ENCODE measurements at places on chromosomes 6 and 20. TPM values are rescaled to one million over a fixed set of nuclear protein-coding genes. Genes with fewer than 3 reads are reported as not detected.

GRCh38 chr20:47063407-47063806, 168.8 kb downstream of the EYA2 start:
- DNase-seq = peak; percentile 87
- H3K4me3 ChIP-seq = no peak overlapping the region
- no peaks in the 10 kb centered on the region for H3K27me3 ChIP-seq
- H3K4me1 ChIP-seq = no peaks in the 10 kb centered on the region
- peak overlapping the region; percentile 44 for H3K27ac ChIP-seq

- H3K4me3 ChIP-seq = no peak overlapping the region
- DNase-seq = no peak
- no peak overlapping the region for H3K27ac ChIP-seq
Observed at GRCh38 chr6:101879782-101880181, 486.3 kb downstream of the GRIK2 start.

DNA sequence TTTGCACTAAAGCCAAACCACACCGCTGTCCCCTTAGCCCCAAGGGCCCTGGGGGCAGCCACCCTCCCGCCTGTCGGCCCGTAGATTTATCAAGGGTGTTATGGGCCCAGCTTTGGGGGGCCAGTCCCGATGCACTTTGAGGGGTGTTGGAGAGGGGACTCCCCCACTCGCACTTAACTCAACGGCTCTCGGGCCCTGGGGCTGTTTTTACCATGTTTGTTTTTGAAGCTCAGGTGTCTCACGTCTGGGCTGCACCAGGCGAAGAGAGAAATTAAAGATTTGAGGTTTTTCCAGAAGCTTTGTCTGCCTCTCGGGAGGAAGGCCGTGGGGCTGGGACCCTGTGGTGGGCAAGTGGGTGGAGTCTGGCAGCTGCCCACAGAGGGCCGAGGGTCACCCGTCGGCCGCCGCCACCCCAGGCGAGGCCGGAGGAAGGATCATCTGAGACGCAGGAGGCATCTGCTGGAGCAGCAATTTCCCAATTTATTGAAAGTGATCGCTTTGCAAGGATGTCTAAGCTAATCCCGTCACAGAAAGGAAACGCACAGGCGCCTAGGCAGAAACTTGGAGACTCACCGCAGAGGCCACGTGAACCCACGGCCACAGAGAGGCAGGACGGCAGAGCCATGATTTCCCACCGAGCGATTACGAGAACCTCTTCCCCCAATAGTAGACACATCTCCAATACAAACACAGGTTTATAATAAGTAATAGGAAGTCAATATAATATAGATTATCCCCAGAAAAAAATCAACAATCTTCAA, 3.8 kb downstream of the SLC2A4RG start:
- no peaks in the 10 kb centered on the region for H3K27me3 ChIP-seq
- DNase-seq = no peak
- H3K4me1 ChIP-seq = peaks cover 19% of the 10 kb centered on the region
- no peaks in the 10 kb centered on the region for H3K36me3 ChIP-seq

DNA sequence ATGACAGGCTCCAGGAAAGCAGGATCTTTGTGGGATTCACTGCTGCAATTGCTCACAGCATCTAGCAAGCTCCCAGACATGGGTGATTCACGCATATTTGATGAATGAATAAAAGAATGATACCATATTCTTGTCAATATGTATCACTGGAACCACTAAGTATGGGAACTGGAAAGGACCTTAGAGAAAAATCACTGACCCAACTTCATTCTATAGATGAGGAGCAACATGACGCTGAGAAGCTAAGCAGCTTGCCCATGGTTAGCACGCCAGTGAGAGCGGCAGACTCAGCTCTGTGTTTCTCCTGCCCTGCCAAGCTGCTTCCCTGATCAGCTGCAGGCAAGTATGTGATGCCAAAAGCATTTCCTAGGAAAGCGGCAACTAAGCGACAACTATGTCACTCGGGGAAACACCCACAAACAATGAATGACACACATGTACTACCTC, 66.8 kb downstream of the PPP1R3G start:
- no peak for DNase-seq
- H3K27me3 ChIP-seq = no peaks in the 10 kb centered on the region
- no peak overlapping the region for H3K27ac ChIP-seq

Gene UNC5CL
- 2.5 TPM for total RNA-seq

DNA sequence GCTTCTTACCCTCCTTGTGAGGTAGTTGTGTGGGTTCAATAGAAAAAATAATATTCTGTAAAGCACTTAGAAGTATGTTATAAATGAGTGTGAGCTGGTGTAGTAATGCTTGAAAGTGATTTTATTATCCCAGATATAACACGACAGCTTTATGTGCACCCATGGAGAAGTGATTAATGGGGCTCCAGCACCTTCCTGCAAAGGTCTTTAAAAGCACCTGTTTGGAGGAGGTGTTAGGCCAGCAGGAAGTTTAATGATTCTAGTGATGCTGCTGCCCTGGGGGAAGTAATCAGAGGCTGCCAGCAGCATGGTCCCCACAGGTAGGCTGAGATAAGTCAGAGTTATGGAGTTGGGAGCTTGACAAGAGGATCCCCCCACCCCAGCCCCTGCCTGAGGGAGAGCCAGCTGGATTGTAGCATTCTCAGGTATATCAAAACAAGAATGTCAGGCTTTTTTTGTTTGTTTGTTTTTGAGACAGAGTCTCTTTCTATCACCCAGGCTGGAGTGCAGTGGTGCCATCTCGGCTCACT, 166.3 kb downstream of the PHACTR1 start:
- H3K36me3 ChIP-seq = no peaks in the 10 kb centered on the region
- no peak overlapping the region for H3K4me3 ChIP-seq
- H3K4me1 ChIP-seq = no peaks in the 10 kb centered on the region
- H3K27me3 ChIP-seq = peaks cover 11% of the 10 kb centered on the region

GRCh38 chr20:62560162-62560561, 82.1 kb upstream of the SLCO4A1 start:
- H3K4me3 ChIP-seq = no peak overlapping the region
- H3K27me3 ChIP-seq = peaks cover 68% of the 10 kb centered on the region
- H3K36me3 ChIP-seq = no peaks in the 10 kb centered on the region

GRCh38 chr6:137995371-137995770, 111.8 kb downstream of the PERP start:
- no peak for DNase-seq
- H3K4me3 ChIP-seq = no peak overlapping the region
- no peak overlapping the region for H3K27ac ChIP-seq
- no peaks in the 10 kb centered on the region for H3K27me3 ChIP-seq

DNA sequence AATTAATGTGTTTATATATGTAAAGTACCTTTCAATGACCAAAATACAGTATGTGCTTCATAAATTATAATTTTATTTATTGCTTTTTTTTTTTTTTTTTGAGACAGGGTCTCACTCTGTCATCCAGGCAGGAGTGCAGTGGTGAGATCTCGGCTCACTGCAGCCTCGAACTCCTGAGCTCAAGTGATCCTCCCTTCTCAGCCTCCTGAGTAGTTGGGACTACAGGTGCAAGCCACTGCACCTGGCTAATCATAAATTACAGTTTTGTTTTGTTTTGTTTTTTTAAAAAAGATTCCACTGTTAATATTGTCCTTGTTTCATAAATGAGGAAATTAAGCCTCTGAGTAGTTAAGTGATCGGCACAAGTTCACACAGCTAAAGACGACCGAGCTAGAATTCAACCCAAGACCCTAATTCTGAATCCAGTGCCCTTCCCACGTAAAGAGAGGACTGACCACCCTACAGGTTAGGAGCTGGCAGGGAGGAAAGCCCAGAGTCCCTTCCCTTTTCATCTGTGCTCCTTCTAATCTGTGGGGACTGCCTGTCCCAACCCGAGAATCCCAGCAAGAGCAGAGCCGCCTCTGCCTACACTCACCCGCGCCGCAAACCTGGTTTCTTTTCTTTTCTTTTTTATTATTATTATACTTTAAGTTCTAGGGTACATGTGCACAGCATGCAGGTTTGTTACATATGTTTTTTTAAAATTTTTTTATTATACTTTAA, 8.5 kb upstream of the GDF5 start:
- no peaks in the 10 kb centered on the region for H3K36me3 ChIP-seq
- H3K27ac ChIP-seq = no peak overlapping the region
- H3K4me3 ChIP-seq = peak overlapping the region; percentile 34
- peaks cover 8% of the 10 kb centered on the region for H3K27me3 ChIP-seq
- no peak for DNase-seq
- H3K4me1 ChIP-seq = no peaks in the 10 kb centered on the region

GRCh38 chr20:57445298-57445697, 54.1 kb downstream of the RBM38 start:
- peak overlapping the region; percentile 84 for H3K27ac ChIP-seq
- no peaks in the 10 kb centered on the region for H3K27me3 ChIP-seq
- H3K36me3 ChIP-seq = no peaks in the 10 kb centered on the region
- H3K4me3 ChIP-seq = no peak overlapping the region
- DNase-seq = peak; percentile 50

- DNase-seq = no peak
- peak overlapping the region; percentile 50 for H3K4me3 ChIP-seq
- H3K4me1 ChIP-seq = peaks cover 16% of the 10 kb centered on the region
- H3K36me3 ChIP-seq = no peaks in the 10 kb centered on the region
- H3K27me3 ChIP-seq = peaks cover 94% of the 10 kb centered on the region
- H3K27ac ChIP-seq = no peak overlapping the region
Observed at GRCh38 chr20:32019563-32020463, 9.6 kb downstream of the CCM2L start.

GRCh38 chr6:145241039-145241438, 494.3 kb downstream of the EPM2A start:
- H3K27me3 ChIP-seq = no peaks in the 10 kb centered on the region
- H3K27ac ChIP-seq = no peak overlapping the region
- H3K4me3 ChIP-seq = no peak overlapping the region

DNA sequence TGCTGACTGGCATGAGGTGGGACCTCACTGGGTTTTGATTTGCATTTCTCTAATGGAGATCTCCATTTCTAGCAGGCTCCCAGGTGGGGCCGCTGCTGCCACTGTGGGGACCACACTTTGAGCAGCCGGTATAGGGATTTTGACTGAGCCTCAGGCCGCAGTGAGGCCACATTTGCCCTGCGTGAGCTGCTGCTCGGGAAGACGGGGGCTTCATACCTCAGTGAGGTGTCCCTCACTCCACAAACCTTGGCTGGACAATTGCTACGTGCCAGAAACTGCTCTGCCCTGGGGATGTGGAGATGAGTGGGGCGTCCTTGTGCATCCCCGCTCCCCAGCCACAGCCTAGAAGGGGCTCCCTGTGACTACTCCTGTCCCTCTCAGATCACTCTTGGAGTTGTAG, 134.3 kb downstream of the ANKRD60 start:
- H3K27me3 ChIP-seq = no peaks in the 10 kb centered on the region
- H3K4me3 ChIP-seq = no peak overlapping the region
- H3K27ac ChIP-seq = no peak overlapping the region
- H3K4me1 ChIP-seq = no peaks in the 10 kb centered on the region
- H3K36me3 ChIP-seq = no peaks in the 10 kb centered on the region

Gene MCHR2
- not detected for total RNA-seq

Gene TBXT
- not detected for total RNA-seq

Data from transverse colon (tissue), 4 donors.